ENCODE measurements at places on chromosomes 3 and 15. TPM values are rescaled to one million over a fixed set of nuclear protein-coding genes. Genes with fewer than 3 reads are reported as not detected.

Gene GNAT1
- polyA plus RNA-seq: not detected

Gene RPL22L1
- 43.1 TPM for polyA plus RNA-seq

Gene RTP3
- polyA plus RNA-seq: not detected

Gene OIP5
- 0.76 TPM for polyA plus RNA-seq

- no peak overlapping the region for H3K27ac ChIP-seq
- no peak overlapping the region for H3K4me3 ChIP-seq
- no peak for DNase-seq
- no peaks in the 10 kb centered on the region for H3K36me3 ChIP-seq
Measured at GRCh38 chr15:75672646-75673425, 25.1 kb downstream of the SNX33 start.

DNA sequence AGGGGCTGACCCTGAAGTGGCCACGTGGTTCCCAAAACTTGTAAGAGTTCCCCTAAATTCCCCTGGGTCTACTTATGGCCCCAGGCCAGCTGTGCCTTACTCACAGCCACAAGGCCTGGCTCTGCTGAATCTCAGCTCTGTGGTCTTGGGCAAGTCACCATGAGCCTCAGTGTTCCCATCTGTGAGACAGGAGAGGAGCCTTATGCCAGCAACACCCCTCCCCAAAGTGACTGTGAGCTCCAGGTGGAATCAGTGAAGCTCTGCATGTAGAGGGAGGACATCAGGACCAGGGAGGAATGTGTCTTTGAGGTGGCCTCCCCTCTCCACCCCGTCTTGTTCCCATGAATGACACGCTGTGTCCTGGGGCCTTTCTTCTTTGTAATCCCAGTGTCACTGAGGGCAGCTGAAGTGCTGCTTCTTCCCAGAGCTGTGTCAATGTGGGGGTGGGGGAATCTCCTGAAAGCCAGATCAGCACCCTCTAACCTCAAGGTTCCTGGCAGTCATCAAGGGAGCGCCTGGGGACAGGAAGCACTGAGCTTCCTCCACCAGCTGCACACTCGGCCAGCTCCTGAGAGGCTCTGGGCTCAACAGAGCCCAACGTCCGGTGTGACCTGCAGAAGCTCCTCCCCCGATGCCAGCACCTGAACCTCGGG, 258.9 kb downstream of the UACA start:
- DNase-seq: no peak
- H3K36me3 ChIP-seq: no peaks in the 10 kb centered on the region
- H3K4me1 ChIP-seq: peaks cover 62% of the 10 kb centered on the region
- no peaks in the 10 kb centered on the region for H3K27me3 ChIP-seq

DNA sequence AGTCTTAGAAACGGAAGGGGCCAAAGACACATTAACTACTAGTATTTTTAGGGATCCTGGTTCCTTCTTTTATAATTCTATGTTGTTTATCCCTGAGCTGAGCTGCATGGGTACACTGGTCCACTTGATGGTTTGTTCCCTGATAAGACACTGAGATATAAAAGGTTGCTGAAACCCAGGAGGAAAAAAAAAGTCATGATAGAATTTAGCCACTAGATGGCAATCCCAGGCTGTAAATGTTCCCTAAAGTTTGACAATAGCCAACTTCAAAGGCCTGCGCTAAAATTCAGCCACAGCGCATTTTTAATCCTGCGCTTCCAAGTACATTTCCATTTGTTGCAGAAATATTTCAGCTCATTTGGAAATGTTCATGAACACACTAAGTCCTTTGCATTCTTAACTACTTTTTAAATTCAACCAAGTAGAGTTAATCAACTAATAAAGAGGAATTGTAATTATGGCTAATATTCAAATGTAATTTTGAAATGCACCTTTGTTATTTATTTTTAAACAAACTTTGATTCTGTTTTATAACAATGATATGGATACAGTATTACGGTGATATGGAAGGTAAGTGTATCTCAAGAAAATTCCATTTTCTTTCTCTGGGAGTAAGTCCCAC, 249.3 kb upstream of the FEZF2 start:
- no peak overlapping the region for H3K27ac ChIP-seq
- no peaks in the 10 kb centered on the region for H3K4me1 ChIP-seq
- no peaks in the 10 kb centered on the region for H3K36me3 ChIP-seq
- DNase-seq: no peak
- H3K27me3 ChIP-seq: no peaks in the 10 kb centered on the region
- no peak overlapping the region for H3K4me3 ChIP-seq

GRCh38 chr3:129558772-129559564, 16.0 kb downstream of the H1-8 start:
- H3K4me3 ChIP-seq: no peak overlapping the region
- no peaks in the 10 kb centered on the region for H3K27me3 ChIP-seq
- no peak for DNase-seq
- no peaks in the 10 kb centered on the region for H3K36me3 ChIP-seq

- no peaks in the 10 kb centered on the region for H3K36me3 ChIP-seq
- DNase-seq: no peak
- no peak overlapping the region for H3K4me3 ChIP-seq
- H3K27me3 ChIP-seq: no peaks in the 10 kb centered on the region
- no peaks in the 10 kb centered on the region for H3K4me1 ChIP-seq
Measured at GRCh38 chr15:25797511-25797935, 65.6 kb downstream of the ATP10A start.

DNA sequence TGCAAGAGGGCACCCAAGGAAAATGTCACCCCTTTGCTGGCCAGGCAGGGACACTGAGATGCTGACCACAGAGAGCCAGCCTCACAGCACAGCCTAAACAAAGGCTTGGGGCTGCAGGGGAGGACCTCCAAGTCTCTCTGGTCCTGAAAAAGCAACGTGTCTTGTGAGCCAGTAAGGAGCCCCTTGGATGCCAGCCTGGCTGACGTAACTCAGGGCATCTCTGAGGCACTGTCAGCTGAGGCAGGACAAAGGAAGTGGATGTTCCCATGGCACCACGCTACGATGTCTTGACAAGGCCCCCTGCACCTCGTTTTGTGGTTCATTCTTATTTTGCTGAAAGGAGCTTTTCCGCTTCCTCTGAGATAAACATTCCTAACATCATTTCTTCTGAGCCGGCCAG, 160.7 kb downstream of the OR4M2 start:
- H3K27me3 ChIP-seq: no peaks in the 10 kb centered on the region
- H3K4me1 ChIP-seq: no peaks in the 10 kb centered on the region
- no peak for DNase-seq
- no peak overlapping the region for H3K4me3 ChIP-seq

GRCh38 chr3:157063469-157063868, 96.5 kb downstream of the CCNL1 start:
- H3K4me3 ChIP-seq: no peak overlapping the region
- no peak overlapping the region for H3K27ac ChIP-seq
- H3K36me3 ChIP-seq: no peaks in the 10 kb centered on the region
- no peak for DNase-seq
- H3K4me1 ChIP-seq: peaks cover 37% of the 10 kb centered on the region

GRCh38 chr3:33202711-33203457, 15.7 kb downstream of the SUSD5 start:
- H3K4me1 ChIP-seq: no peaks in the 10 kb centered on the region
- H3K27me3 ChIP-seq: no peaks in the 10 kb centered on the region
- no peak overlapping the region for H3K4me3 ChIP-seq
- no peaks in the 10 kb centered on the region for H3K36me3 ChIP-seq
- H3K27ac ChIP-seq: no peak overlapping the region
- no peak for DNase-seq

DNA sequence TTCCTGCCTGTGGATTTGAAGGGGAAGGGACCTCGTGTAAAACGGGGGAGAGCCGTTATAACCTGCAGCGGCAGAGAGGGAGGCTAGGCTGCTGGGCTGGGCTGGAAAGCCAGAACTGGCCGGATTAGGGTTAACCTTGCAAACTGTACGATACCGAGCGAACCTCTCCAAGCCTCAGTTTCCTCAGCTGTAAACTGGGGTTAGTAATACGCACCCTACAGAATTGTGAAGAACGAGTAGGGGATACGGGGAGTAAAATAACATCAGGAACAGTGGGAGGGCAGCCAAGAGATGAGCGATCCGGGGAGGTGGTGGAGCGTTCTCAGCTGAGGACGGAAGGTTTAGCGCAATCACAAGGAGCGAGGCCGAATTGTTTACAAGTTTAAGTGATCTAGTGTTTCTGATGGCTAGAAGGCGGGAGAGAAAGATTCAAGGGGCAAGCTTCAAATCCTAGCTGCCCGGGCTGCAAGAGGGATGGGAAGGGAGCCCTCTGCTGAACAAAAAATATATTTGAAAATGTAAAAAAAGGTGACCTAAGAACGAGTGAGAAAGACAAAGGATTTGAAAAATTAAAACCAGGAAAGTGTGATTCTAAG, 768 bp upstream of the SEMA5B start:
- H3K27me3 ChIP-seq: peaks cover 53% of the 10 kb centered on the region
- H3K36me3 ChIP-seq: no peaks in the 10 kb centered on the region
- H3K27ac ChIP-seq: no peak overlapping the region
- H3K4me1 ChIP-seq: peaks cover 19% of the 10 kb centered on the region
- peak; percentile 33 for DNase-seq

DNA sequence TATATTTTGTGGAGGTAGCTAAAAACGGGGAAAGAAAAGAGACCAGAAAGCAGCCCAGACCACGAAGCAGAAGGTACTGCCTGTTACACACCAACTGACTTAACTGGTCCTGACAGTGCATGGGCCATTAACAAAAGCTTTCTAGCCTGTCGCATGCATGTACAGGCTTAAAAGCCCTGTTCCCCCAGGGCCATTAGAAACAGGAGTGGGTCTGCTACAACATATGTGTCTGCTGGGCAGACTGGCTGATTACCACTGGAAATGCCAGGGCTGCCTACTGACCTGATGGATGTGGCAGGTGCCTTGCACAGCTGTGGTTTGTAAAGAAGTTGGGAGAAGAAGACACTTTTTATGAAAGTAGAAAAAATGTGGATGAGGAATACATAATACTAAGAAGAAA, 137.4 kb downstream of the GAP43 start:
- no peaks in the 10 kb centered on the region for H3K36me3 ChIP-seq
- H3K27me3 ChIP-seq: no peaks in the 10 kb centered on the region
- H3K27ac ChIP-seq: no peak overlapping the region

DNA sequence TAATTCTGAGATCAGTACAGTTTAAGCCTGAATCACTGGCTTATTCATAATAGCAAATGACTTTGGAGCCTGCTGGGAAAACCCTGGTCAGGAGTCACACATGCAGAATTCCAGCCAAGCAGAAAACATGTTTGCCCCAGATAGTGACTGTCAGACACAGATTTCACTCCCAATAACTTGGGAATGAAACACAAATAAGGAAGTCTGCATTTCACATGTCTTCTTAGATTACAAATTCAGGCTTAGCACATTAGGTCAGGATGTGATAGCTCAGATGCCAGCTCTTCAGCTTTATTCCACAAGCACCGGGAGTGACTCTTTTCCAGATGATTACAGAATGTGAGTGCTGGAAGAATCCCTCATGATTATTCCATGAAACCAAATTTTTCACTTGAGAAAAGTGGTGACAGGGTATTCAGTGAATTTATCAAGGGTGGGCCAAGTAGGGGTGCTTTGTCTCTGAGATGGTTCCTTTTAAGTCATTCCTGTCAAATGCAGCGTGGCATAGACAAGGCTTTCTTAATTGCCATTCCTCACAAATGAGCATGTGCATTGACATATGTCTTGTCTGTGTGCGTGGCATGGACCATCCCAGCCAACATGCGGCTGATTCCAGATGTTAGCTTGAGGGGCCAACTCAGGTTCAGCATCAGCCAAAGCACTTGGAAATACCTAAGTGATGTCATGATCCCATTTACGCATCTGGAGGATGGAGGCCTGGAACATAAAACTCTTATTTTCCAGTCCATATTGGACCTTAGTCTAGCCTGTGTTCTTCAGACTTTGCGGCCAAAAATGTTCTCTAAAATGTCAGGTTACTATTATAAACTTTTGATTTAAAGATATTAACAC, 191.0 kb downstream of the EPHB1 start:
- no peaks in the 10 kb centered on the region for H3K27me3 ChIP-seq
- no peaks in the 10 kb centered on the region for H3K4me1 ChIP-seq
- no peak overlapping the region for H3K27ac ChIP-seq
- no peak overlapping the region for H3K4me3 ChIP-seq
- no peaks in the 10 kb centered on the region for H3K36me3 ChIP-seq

DNA sequence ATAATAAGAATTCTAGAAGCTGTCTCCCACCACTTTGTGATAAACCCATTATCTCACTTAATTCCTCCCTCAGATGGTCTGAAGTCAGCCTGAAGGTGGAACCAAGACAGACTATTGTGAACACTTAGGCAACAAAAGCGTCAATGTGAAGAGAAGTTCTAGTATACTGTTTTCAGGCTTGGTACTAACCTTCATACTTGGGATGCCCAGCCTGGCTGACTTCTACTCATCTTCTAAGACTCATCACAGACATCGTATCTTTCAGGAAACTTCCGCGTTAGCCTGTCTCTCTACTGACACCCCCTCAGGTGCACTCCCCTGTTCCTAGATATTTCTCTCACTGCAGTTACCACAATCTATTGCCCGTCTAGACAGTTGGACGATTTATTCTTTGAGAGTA, 201.2 kb downstream of the SATB1 start:
- no peak overlapping the region for H3K27ac ChIP-seq
- H3K27me3 ChIP-seq: no peaks in the 10 kb centered on the region
- no peaks in the 10 kb centered on the region for H3K36me3 ChIP-seq
- H3K4me3 ChIP-seq: no peak overlapping the region
- no peaks in the 10 kb centered on the region for H3K4me1 ChIP-seq

Measured in CD4-positive, alpha-beta memory T cell (primary cell).